ENCODE measurements at places on chromosomes 1 and 21.

DNA sequence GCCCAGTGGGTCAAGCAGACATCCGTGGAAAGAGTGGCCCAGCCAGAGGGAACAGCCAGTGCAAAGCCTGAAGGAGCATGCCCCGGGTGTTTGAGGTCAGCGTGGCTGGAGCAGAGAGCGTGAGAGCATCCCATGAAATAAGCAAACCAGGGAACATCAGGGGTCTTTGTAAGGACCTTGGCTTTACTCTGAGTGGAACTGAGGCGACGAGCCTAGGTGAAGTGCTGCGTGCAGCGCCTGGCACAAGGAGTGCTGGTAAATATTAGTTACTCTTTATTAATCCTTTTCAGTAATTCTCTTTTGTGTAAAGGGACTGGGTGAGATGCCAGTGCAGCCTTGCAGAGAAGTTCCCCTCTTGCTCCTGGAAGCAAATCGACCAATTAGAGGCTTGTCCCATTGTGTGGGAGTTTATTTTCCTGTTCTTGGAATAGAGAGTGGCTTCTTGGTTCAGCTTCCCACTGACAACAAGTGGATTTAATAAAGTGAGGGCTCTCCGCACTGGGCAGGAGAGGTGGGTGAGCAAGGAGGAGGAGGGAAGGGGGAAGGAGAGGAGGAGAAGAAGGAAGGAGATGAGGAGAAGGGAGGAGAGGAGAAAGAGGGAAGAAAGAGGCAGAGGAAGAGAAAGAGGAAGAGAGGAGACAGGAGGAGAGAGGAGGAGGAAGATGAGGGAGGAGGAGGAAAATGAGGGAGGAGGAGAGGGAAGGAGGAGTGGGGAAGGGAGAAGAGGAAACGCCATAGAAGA is 37.6 kb upstream of the DISP3 start:
- DNase-seq: no peak

DNA sequence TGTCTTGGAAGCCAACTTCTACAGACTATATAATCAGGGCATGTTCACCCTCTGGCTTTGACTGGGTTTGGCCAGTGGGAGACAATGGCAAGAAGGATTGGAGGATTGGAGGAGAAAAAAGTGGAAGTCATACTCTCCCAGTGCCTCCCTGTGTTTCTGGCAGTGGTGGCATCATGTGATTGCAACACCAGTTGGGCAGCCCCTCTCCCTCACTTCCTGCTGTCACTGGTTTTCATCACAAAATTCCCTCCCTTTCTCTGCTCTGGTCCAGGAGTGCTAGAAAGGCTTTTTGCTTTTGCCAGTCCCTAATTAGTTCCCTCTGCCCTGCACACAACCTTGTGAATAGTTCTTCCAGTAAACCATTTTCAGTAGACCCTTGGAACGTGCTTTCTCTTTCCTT is 3.7 kb upstream of the QSOX1 start:
- DNase-seq: no peak

DNA sequence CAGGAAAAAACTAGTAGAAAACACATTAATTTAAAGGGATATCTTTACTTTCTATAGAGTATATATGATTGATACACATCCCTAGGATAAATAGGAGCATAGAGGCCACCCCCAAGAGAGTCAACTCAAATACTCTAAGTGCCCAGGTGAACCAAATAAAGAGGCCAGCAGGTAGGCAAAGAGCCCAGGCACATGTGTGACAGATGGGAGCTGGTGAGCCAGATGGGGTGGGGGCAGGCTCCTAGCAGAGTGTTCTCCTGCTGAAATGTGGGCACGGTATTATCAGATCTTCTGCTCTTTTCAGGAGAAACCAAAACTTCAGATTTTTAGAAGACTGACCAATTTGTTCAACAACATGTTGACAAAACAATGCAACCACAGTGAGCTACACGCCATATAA is 333.4 kb upstream of the PKN2 start:
- DNase-seq: no peak

DNA sequence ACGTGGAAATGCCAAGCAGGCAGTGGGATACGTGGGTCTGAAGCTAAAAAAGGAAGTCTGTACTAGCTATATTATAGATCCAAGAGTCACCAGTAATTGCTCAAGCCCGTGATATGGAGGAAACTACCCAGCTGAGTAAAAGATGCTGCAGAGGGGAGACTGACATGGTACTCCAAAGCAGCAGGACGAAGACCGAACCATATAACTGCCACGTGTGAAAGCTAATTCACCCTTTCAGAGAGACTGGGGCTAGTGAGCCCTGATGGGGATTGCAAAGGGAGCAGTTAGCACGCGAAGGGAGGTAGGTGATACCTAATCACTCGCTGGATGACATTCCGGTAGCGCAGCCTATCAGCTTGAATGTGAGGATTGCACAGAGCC is 316 bp downstream of the AP4B1 start:
- DNase-seq: no peak

GRCh38 chr1:6016191-6016865 is 24.1 kb upstream of the NPHP4 start:
- no peak for DNase-seq

DNA sequence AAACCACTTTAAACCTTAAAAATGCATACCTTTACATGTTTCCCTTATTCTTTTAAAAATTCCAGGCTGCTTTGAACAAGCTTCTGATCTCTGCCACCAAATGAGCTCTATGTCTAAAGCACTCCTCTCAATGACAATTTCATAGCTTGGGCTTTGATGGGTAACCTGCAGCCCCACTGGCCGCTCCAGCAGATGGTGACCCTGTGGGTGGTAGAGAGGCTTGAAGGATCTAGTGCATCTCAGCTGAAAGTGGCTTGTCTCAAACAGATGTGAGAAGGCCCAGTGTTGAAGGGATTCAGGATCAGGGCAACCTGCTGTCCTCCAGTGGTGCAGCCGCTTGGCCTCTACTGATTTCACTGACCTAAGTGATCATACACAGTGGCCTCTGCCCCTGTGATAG is 84.7 kb upstream of the IRF2BP2 start:
- no peak for DNase-seq

DNA sequence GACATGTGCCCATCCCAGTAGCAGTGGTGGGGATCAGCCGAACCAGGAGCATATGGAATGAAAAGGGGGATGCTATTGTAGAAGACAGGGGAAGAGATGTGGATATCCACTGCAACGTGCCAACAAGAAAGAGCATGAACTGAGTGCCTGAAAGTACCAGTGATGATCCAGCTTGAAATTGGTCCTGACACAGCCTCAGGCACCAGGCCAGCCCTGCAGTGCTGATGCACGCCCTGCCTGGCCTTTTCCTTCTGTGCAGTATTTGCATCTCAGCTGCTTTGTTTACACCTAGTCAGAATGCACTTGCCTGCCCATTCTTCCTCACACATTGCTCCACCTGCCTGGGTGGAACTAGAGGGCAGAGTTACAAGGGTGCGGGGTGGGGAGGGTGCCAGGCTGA is 50.3 kb upstream of the ARTN start:
- peak; percentile 38 for DNase-seq

DNA sequence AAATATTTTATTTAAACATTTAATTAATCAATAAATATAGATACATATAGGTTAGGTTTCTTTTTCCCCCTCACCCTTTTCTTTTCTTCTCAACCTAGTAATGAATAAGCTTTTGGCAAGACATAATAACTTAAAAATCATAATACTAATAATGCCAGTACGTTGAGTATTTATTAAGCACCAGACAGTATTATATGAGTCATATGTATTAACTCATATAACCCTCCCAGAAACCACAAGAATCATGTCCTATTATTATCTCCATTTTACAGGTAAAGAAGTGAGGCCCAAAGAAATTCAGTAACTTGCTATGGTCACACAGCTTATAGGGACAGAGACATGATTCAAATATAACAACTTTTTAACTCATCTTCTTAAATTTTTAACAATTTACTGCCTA is 834.5 kb upstream of the ADGRL2 start:
- DNase-seq: no peak

- peak; percentile 1 for DNase-seq
These were observed 34.6 kb upstream of the FMO3 start for GRCh38 chr1:171055966-171056643.

GRCh38 chr1:94463765-94464330 is 45.7 kb downstream of the ABCD3 start:
- peak; percentile 26 for DNase-seq

- DNase-seq: no peak
These were observed 429.6 kb downstream of the USP25 start for GRCh38 chr21:16159213-16159970.

DNA sequence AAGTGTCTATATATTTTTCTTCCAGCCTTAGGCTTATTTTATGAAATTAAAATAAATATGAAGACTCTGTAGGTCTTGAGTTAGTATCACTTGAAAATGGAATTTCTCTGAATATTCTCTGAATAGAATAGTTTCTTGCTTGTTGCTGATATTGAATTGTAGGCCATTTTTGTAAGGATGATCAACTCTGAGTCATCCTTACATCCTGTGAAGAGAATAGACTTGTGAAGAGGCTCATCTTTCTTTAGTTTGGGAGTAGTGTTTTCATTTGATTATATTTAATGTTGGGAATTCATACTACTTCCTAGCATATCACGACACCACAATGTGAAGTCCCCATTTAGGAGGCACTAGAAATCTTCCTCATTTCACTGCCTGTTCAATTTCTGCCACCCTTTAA is 27.5 kb upstream of the CD1D start:
- DNase-seq: no peak

DNA sequence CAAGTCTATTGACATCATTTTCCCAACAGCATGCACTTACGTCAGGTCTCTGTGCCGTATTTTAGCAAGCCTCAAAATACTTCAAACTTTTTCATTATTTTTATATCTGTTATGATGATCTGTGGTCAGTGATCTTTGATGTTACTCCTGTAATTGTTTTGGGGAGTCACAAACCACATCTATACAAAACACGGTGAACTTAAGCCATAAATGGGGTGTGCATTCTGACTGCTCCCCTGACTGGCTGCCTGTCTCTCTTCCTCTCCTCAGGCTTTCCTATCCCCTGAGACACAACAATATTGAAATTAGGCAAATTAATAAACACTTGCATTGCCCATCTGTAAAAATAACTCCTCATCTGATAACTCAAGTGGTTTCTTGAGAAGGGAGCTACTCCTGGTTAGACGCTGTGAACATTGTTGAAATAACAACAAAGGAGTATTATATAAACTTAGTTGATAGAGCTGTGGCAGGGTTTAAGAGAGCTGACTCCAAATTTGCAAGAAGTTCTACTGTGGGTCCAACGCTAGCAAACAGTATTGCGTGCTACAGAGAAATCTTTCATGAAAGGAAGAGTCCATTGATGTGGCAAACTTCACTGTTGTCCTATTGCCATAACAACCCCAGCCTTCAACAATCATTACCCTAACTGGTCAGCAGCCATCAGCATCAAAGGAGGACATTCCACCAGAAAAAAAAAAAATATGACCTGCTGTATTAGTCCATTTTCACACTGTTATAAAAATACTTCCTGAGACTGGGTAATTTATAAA is 105.8 kb upstream of the DSCAM start:
- DNase-seq: no peak

GRCh38 chr1:15945832-15946448 is 30.0 kb downstream of the ZBTB17 start:
- no peak for DNase-seq

GRCh38 chr1:28790377-28791035 is 21.5 kb upstream of the OPRD1 start:
- no peak for DNase-seq

- no peak for DNase-seq
These were observed 11.6 kb downstream of the IFI6 start for GRCh38 chr1:27660300-27660835.

DNA sequence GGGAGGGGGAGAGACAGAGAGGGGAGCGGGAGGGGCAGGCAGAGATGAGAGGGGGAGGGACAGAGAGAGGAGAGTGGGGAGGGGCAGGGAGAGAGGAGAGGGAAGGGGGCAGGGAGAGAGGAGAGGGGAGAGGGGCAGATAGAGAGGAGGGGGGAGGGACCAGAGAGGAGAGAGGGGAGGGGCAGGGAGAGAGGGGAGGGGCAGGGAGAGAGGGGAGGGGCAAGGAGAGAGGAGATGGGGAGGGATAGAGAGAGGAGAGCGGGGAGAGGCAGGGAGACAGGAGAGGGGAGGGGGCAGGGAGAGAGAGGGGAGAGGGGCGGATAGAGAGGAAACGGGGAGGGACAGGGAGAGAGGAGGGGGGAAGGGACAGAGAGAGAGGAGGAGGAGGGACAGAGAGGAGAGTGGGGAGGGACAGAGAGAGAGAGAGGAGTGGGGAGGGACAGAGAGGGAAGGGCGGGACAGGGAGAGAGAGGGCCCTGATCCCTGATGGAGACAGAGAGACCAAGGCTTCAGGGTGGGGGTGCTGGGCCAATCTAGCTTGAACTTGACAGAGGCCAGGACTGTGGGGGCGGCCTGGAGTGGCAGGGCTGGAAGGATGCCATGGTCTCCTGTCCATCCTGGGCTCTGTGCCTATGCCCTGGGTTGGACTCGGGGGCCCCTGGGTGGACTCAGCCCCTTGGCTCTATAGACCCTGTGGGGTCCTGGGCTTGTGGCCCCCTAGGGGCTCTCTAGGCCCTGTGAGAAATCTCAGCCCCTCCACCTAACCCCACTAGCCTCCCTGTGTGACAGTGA is 43.6 kb downstream of the DMRTB1 start:
- DNase-seq: no peak

- peak; percentile 92 for DNase-seq
These were observed 392.8 kb upstream of the CAMK1G start for GRCh38 chr1:209190591-209191261.

DNA sequence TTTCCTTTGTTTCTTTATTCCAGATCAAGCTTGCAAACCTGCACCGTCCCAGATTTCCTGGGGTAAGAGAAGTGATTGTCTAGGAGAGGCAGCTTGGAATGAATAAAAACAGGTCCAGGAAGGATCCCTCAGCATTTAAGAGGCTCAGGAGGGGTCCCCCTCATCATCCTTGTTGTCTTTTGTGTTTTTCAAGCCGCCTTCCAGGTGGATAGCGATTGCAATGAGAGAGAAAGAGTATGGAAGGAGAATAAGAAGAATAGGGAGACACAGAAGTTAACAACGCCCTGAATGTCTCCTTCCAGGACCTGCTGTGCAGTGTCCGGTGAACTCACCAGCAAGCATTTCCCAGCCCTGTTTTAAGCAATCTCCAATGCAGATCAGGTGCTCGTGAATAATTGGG is 8.5 kb downstream of the ERG start:
- DNase-seq: no peak

DNA sequence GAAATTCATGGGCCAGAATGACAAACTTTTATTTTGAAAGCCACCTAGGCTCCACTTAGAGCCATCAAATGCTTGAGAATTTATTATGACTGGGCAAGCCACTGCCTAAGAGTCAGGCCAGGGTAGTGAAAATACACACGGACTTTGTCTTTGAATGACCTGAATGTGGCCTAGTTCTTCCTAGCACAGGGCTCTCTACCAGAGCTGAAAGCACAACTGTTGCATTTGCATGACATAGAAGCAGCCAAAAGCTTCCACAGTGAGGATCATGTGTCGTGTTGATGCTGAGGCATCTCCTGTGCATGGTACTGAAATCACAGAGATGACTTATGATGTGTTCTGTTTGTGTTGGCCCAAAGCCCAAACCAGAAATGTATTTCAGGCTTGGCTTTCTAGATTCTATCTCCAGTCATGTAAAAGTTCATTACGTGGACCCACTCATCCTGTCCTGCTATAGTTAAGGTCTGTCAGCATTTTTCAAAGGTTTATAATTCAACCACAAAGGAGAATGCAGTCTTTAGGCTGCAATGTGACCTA is 164.0 kb upstream of the UBE2U start:
- DNase-seq: peak; percentile 12
